Fibroblast of villous mesenchyme (primary cell): ENCODE measurements at places on chromosomes 3 and 15. TPM values are rescaled to one million over a fixed set of nuclear protein-coding genes. Genes with fewer than 3 reads are reported as not detected.

- DNase-seq = no peak
Observed at GRCh38 chr3:172688588-172688987, 22.3 kb downstream of the NCEH1 start.

GRCh38 chr3:38453075-38453912 lies at the start of gene ACVR2B:
TSS of gene ACVR2B (plus strand) at chr3:38453890. CDS start at chr3:38454323, 433 bp downstream.
- DNase-seq = peak; percentile 78

TKT gene
- 483 and 591 TPM in 2 replicates for total RNA-seq

DNA sequence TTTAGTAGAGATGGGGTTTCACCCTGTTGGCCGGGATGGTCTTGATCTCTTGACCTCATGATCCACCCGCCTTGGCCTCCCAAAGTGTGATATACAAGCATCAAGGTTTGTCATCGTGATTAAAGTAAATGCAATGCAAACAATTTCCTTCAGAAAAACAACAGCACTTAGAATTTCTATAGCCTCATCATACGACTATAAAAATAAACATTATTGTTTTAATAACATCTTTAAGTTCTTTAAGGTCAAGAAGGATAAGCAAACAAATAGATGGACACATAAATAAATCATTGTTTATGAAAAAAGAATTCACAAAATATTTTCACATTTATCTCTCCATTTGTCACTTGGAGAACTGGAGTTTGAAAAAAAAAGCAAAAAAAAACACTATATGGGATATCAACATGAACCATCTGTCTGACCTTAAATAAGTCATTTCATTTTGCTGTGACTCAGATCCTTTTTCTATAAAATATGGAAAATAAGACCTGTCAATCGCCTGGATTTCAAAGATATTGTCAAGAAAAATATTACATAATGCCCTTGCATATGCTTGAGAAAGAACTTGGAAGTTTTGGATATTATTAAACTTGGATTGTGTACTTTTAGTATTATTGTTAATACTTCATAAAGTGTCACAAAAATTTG lies 642.0 kb upstream of the KCNMB2 start:
- DNase-seq = peak; percentile 29
